ENCODE measurements at places on chromosomes 6 and 20.

- peak; percentile 58 for DNase-seq
Measured at GRCh38 chr6:36827261-36828079, 11.8 kb downstream of the CPNE5 start.

- no peak for DNase-seq
Measured at GRCh38 chr6:50824552-50824951, 5.9 kb downstream of the TFAP2B start.

GRCh38 chr6:8192067-8192466 is 89.7 kb upstream of the EEF1E1 start:
- DNase-seq, result no peak

DNA sequence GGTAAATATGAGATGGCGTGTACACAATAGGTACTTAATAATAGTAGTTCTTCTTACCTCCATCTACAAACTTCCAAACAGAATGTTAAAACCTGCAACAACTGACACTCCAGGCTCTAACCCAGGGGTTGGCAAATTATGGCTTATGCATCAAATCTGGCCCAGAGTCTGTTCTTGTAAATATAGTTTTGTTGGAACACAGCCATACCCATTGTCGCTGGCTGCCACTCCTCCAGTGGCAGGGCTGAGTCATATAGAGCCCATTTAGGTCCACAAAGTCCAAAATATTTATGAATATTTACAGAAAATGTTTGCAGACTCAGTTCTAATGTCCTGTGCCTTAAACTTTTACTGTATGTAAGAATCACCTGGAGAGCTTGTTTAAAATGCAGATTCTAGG is 69.9 kb upstream of the BTBD3 start:
- DNase-seq, result no peak

GRCh38 chr20:15195378-15195777 is 858.0 kb upstream of the FLRT3 start:
- DNase-seq, result no peak

DNA sequence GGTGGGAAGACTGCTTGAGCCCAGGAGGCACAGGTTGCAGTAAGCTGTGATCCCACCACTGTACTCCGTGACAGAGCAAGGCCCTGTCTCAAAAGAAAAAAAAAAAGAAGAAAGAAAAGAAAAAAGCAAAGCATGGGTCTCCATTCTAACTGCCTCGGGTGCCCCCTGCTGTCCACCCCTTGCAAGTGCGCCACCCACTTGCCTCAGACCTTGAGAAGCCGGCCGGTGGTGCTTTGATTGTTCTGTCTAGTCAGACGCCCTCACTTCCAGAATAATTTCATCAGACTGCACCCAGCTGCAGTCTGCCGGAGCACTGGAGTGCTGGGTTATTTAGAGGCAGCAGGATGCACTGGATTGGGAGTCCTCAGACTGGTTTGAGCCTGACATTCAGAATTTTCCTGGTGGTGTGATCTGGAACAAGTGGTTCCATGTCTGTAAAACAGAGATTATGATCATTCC is 17.6 kb upstream of the TM9SF4 start:
- peak; percentile 89 for DNase-seq

GRCh38 chr20:34891166-34892062 is 15.0 kb downstream of the ACSS2 start:
- no peak for DNase-seq

DNA sequence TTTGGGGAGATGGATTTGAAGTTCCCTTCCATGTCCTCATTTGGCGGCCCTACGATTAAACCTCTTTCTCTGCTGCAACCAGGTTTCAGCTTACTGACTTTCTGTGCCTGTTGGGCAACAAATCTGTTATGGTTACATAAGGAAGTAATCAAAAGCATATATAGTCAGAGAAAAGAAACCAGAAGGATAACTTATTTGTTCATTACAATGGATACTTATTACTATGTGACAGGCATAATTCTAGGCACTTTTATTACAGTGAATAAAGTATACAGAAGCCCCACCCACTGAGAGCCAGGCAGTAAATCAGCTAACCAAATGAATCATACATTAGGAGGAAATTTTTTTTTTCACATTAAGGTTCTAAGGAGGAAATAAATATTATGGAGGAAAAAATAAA is 9.6 kb upstream of the TRIM31 start:
- DNase-seq, result no peak

- peak; percentile 87 for DNase-seq
Measured at GRCh38 chr20:45890077-45890984, 677 bp downstream of the NEURL2 start.

DNA sequence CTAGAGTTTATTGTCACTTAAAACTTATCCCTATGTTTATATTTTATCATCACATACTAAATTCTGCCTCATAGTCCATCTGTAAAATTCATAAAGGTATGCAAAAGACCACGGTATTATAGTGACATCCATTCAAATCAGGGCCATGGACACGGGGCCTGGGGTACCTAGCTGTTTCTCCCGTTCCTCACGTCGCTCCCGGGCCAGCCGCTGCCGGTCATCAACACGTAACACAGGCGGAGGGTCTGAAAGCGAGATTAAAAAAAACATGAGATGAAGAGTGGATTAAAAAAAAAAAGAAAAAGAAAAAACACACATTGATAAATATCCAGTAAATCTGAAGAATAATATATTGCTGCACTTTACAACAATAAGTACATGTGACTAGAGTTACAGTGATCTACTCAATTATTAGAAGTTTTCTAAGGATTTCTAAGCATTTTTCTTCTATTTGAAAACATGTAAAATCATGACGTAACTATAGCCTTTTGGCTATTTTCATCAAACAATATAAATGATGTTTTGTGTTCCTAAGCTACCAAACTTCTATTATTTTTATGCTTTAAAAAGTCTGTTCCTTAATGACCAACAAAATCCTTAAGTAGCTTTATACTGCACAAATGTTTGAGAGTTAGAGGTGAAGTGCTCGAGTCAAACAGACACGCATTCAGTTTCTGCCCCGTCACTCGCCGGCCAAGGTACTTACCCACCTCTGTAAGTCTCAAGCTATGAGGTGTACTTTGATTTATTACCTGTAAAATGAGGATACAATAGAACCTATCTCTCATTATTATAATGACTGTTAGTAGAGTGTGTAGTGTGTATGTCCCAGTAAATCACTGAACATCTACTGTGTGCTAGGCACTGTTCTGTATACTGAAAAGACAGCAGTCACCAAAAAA is 122.1 kb upstream of the BCLAF1 start:
- no peak for DNase-seq

GRCh38 chr20:38426006-38426897 is 8.9 kb downstream of the SNHG17 start:
- DNase-seq, result no peak

GRCh38 chr20:31719644-31720485 is 2.8 kb downstream of the BCL2L1 start:
- no peak for DNase-seq

DNA sequence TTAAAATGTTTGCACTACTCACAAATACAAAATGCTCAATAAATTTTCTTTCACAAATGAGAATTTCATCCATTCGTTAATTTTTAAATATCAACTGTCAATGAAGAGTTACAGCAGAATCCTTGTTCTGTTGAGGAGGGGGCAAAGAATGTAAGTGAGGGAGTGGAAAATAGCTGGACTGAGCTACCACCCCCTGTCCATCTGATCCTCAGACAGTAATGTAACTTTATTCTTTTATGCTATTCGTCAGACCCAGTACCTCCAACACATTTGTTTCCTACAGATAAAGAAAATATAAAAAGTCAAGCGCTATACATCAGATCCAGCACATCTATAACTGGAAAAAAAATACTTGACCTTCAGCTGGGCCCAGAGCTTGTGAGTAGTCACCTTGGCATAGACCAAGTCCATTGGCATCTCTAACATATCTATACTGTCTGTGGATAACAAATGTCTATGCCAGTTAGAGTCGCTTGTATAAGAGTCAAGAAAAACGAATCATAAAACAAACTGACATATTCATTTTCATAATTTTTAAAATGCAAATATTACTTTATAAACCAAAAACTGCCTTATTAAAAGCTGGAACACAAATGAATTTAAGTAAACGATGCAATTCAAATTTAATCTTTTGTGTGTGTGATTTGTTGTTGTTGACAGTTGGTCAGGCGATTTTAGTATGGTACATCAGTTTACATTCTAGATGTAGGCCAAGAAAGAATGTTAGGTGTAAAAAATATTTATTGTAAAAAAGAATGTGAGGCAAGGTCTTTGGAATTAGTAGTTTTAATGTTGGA is 57.2 kb upstream of the HFE start:
- DNase-seq, result no peak

- DNase-seq, result no peak
Measured at GRCh38 chr6:43891072-43891870, 121.3 kb downstream of the VEGFA start.

GRCh38 chr20:63966944-63967322 is 2.8 kb downstream of the ZNF512B start:
- DNase-seq, result no peak

- no peak for DNase-seq
Measured at GRCh38 chr6:130852844-130853554, 25.8 kb downstream of the SMLR1 start.

- DNase-seq, result no peak
Measured at GRCh38 chr6:100456908-100457235, 7.8 kb downstream of the SIM1 start.

- DNase-seq, result no peak
Measured at GRCh38 chr6:20001286-20001685, 164.1 kb downstream of the ID4 start.

DNA sequence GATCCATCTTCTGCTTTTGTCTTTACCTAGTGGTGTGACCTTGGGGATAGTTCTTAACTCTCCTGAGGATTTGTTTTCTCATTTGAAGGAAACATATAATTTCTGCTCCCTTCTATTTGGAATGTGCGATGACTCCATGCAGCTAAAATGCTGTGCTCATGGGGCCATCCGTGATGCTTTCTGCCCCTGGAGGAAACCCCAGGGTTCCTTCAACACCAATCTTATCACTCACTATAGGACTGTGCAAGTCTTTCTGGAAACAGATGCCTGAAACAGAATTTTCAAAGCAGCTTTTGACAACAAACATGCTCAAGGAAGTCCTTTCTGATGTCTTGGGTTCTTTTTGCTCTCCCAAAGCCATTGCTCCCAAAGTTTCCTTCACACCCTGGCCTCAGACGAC is 128.8 kb upstream of the GGTLC1 start:
- DNase-seq, result no peak

DNA sequence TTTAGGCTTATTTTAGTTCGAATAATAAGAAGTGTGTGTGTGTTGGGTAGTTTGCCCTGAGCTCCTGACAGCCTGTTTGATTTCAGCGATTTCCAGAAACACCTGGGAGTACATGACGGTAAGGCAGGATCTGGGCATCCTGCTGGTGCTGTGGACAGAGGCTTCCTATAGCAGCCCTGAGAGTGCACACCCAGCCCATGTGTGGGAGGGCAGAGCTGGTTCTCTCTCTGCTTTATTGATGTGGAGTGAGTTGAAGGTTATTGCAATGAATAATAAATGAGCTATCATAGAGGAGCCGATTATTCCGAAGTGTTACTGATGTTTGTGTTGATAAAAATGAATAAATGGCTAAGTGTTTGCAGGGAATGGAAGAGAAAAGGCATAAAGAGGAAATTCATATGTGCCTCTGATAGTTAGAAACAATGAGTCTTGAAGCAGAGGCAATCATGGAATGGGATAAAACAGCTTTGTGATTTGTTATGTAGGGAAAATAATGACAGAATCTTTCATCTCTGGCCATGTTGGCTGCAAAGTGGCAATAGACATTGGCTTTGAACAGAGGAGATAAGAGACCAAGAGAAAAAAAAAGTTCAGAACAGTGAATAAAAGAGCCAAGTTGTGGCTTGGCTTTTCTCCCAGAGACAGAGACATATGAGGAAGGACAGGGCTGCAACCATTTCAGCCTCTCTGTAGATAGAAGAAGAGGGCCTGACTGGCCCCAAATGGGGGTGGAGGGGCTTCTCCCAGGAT is 166.2 kb upstream of the CHD6 start:
- no peak for DNase-seq

GRCh38 chr6:11917951-11918738 is 94.0 kb upstream of the HIVEP1 start:
- DNase-seq, result no peak

- DNase-seq, result no peak
Measured at GRCh38 chr6:21462519-21462852, 131.1 kb upstream of the SOX4 start.

- no peak for DNase-seq
Measured at GRCh38 chr6:123467392-123467791, 169.4 kb downstream of the TRDN start.

DNA sequence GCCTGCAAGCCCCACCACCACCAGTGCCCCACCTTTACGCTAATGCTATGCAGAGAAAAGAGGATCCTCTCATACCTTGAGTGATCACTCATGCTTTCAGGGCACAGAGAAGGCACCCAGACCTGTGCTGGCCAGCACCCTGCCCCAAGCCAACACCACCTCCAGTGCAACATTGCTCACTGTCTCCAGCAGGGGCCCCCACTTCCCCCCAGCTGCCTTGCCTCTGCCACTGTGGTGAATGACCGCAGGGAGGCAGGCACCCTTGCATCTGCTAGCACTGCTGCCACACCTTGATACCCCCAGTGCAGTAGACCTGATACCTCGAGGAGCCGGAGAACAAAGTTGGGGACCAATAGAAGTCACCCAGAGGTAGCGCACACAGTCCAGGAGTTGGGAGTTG is 139.2 kb upstream of the PLN start:
- no peak for DNase-seq

DNA sequence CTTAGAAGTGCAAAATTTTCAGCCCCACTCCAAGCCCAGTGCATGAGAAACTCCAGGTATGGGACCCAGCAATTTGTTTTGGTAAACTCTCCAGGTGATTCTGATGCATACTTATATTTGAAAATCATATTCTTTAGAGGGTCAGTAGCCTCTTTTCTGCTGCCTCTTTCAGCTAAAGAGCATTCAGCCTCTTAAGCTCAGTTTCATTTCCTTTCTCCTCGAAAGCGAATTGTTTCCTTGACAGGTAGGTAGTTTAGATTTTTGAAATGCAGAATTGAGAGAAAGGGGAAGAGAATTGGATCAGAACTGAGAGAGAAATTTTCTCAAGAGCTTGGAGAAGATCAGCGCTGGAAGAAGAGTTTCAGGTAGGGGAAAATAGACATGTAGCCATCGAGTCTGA is 995.8 kb upstream of the FLRT3 start:
- DNase-seq, result no peak

DNA sequence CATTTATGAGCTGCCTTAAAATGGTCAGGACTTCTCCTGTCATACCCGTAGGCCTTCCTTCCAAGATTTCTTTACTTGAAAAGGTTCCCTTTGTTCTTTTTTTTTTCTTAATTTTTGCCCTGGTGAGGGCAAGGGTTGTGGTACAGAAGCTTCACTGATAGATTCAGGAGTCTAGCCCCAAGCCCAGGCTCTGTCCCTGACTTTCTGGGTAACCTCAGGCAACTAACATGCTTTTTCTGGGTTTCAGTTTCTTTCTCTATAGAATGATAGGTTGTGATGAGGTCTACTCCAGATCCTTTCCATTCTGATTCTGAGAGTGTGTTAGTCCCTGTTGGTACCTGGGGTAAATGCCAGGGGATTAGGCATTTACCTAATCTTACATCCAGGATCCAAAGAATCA is 21.2 kb downstream of the SNPH start:
- no peak for DNase-seq

DNA sequence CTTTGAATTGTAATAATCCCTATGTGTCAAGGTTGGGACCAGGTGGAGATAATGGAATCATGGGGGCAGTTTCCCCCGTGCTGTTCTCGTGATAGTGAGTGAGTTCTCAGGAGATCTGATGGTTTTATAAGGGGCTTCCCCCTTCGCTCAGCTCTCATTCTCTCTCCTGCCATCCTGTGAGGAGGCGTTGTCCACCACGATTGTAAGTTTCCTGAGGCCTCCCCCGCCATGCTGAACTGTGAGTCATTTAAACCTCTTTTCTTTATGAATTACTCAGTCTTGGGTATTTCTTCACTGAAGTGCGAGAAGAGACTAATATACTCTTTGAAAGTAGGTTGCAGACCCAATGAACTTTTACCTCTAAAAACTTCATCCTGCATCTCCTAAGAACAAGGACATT is 39.2 kb upstream of the KCNG1 start:
- DNase-seq, result no peak

Measured in endothelial cell (in vitro differentiated cells).